Effector memory CD8-positive, alpha-beta T cell (primary cell): ENCODE measurements at places on chromosomes 1 and 21.
A peak's percentile ranks its signal among the peaks of the same experiment; 100 is the strongest.

- DNase-seq, result no peak
Measured at GRCh38 chr1:21570528-21570875, 61.3 kb downstream of the ALPL start.

DNA sequence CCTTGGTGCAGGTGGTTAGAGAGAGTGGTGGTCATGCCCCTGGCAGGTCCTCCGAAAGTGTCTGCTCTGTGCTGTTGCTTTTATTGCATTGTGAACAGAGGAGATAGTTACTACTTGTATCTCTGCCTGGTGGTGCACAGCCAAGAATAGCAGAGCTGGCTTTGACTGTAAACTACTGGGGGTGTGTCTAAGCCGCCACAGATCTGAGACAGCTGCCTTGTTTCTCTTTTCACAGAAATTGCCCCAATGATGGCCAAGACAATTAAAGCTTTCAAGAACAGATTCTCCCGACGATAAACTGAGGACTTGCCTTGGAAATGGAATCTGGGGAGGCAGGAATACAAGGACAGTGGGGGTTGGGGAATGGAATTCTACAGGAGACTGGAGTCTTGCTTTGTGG, 16.0 kb downstream of the ELOA start:
- no peak for DNase-seq

GRCh38 chr1:164228928-164229327, 330.1 kb upstream of the PBX1 start:
- DNase-seq, result no peak

- DNase-seq, result peak; percentile 75
Measured at GRCh38 chr1:31937300-31938183, 626 bp downstream of the PTP4A2 start.

GRCh38 chr1:175646439-175647209, 96.8 kb downstream of the TNR start:
- DNase-seq, result no peak

DNA sequence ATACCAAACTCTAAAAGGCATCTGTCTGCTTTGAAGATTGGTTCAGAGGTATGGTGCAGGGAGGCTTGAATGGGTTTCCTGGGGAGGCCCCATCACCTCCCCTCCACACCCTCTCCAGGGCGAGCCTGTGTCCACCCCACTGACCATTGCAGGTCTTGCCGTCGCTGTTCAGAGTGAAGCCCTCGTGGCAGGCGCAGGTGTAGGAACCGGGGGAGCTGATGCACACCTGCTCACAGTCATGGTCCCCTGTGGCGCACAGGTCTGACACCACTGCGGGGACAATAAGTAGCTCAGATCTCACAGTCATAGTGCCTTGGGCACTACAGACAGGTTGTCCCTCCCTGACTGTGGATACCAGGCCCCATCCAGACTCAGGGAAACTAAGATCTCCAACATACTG, 6.7 kb downstream of the MATN1 start:
- no peak for DNase-seq

DNA sequence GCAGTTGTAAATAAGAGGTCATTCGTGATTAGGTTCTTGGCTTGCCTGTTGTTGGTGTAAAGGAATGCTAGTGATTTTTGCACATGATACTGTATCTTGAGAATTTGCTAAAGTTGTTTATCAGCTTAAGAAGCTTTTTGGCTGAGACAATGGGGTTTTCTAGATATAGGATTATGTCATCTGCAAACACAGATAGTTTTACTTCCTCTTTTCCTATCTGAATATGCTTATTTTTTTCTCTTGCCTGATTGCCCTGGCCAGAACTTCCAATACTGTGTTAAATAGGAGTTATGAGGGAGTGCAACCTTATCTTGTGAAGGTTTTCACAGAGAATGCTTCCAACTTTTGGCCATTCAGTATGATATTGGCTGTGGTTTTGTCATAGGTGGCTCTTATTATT, 576.1 kb upstream of the RGS18 start:
- DNase-seq, result no peak

- DNase-seq, result peak; percentile 24
Measured at GRCh38 chr1:151993084-151993733, 450 bp downstream of the S100A10 start.

GRCh38 chr21:14762327-14762726, 216.2 kb upstream of the SAMSN1 start:
- DNase-seq, result no peak

DNA sequence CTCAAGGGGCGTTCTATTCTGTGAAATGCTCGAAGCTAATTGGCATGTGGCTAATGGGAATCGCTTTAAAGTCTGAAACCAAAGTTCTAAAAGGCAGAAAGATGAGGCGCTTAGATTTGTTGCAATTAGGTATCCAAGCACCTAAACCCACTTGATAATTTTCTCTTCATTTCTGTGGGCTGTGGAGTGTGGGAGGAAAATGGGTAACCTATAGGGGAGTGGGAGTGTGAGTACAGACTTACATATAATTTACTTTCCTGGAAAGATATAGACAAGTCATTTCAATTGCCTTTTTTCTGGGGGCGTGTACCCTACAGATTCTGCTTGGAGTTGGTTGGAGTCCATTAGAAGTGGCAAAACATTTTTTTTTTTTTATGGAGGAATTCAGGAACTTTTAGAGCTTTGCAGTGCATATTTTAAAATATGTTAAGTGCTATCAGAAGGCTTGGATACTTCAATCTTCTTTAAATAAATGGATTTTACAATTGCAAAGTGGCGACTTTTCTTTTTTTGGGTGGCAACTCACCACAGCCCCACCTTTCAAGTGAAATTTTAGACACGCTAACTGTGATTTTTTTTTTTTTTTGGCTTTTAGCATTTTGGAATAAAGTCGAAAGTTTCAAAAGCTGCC, 254.5 kb downstream of the CAMTA1 start:
- no peak for DNase-seq

DNA sequence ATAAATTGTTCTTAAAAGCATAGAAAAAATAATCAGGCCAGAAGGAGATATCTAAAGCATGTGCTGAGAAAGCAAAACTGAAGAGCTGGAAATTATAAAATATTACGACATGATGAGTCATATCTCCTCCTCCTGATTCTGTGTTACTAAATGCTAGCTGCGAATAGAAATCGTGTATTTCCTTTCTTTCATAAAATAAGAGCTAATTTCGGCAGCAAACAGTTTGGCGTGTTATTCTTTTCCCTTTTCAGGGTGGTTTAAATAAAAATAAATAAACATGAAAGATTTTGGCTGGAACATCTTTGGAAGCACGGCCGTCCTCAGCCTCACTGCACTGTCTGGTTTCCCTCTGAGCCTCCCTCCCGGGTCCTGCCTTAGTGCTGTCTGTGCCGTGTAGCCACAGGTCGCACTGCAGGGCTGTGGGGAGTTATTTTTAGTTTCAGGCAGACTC, 56.0 kb downstream of the ADARB1 start:
- DNase-seq, result no peak

GRCh38 chr1:41842993-41843755, 75.5 kb downstream of the HIVEP3 start:
- no peak for DNase-seq

GRCh38 chr21:26385721-26386120, 187.4 kb downstream of the CYYR1 start:
- DNase-seq, result no peak

DNA sequence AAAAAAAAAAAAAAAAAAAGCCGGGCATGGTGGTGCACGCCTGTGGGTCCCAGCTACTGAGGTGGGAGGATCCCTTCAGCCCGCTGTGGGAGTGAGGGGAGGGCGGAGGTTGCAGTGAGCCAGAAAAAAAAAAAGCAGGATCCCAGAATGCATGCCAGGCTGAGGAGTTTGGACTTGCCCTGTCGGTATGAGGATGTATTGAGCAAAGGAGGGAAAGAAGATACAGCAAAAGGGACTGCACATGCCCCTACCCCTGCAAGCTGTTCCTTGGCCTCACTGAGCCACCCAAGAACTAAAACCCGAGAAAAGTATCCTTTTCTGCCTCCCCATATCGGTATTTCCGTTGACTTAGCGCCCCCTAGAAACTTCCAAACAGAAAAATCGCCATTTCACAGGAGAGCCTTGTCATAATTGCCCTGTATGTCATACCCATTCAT, 1.3 kb upstream of the GPATCH4 start:
- no peak for DNase-seq

- DNase-seq, result no peak
Measured at GRCh38 chr1:65170511-65171142, 22.6 kb downstream of the AK4 start.

DNA sequence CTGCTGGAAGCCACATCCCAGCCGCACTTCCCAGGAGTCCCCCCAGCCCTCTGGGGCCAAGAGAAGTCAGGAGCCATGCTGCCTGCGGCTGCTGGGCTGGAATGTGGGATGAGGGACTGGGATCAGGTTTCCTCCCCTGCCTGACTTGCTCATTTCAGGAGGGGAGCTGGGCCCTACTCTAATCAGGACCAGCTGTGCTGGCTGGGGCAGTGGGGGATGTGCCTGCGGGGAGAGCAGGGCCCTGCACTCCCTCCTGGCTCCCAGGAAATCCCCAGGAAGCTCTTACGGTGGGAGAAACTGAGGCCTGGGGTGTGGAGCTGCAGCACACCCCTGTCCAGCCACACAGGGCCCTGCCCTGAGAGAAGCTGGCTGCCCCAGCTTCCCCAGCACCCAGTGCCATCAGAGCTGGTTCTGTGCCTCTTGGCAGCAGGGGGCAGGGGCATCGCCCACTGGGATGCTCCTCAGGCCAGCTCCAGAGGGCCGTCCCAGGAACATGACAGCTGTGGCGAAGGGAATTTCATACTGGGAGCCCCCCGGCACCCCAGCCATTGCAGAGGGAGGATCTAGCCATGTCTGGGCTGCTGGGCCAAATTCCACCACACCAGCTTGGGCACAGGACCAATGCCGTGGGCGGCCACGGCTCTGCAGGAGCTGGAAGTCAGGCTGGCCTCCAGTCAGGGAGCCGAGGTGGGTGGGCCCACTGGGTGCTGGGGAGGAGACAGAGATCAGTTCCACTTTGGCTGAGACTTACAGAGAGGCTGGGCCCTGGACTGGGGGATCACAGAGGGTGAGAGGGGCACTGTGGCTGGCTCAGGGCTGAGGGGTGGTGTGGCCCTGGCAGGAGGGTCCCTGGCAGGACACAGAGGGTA, 21.3 kb upstream of the PRSS38 start:
- no peak for DNase-seq

GRCh38 chr1:198756470-198756869, 117.6 kb downstream of the PTPRC start:
- DNase-seq, result no peak

DNA sequence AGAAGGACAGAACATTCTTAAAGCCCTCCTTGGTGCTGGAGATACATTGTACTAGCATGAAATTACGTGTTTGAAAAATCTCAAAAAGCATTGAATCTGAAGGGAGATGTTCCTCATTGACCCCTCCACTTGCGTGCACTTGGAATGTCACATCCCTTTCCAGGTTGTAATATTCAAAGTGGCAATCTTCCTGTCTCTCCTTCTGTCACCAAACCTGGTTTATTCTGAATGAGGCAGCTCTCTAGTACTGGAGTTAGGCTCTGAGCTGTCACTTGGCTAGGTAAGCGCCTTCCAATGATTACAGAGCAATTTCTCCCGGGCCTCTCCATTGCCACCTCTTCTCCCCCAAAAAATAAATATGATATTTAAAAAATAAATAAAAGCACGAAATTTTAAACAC, 855 bp downstream of the DSCAM start:
- no peak for DNase-seq

- no peak for DNase-seq
Measured at GRCh38 chr1:153340356-153340755, 8.3 kb downstream of the PGLYRP4 start.
